T follicular helper cell (primary cell): ENCODE measurements at places on chromosomes 5 and 9.

- no peak for DNase-seq
Observed at GRCh38 chr5:57429513-57430120, 53.0 kb downstream of the ACTBL2 start.

DNA sequence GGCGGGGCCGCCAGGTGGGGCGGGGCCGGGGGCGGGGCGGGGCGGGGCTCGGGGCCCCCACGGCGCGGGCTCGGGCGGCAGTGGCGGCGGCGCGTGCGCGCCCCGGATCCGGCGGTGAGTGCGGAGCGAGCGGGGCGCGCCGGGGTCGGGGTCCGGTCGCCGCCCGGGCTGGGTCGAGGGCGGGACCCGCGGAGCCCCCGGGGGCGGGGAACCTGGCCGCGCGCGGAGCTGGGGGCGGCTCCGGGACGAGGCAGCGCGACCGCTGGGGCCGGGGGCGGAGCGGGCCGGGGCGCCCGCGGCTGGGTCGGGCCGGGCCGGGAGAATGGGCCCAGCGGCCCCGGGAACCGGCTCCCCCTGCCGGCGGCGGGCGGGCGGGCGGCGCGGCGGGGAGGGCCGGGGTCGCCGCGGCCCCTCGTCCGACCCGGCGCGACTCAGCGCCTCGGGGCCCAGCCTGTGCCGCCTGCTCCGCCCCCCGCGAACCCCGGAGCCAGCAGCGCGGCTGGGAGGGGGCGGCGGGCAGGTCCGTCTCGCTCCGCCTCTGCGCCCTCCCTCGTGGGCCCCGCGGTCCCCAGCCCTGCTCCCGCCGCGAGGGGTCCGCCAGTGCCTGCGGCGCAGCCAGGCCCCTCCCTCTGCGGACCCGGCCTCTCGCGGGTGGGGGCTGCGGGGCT, 3.1 kb downstream of the EGFL7 start:
- no peak for DNase-seq

DNA sequence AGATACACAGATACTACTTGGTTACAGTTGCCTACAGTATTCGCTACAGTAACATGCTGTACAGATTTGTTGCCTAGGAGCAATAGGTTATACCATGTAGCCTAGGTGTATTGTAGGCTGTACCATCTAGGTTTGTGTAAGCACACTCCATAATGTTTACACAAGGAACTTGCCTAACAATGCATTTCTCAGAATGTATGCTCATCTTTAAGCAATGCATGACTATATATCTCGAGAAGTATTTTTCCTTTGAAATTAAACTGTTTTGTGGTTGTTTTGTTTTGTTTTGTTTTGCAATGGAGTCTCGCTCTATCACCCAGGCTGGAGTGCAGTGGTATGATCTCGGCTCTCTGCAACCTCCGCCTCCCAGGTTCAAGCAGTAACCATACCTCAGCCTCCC, 25.3 kb downstream of the LRRC70 start:
- no peak for DNase-seq

GRCh38 chr9:114271556-114272510, 51.1 kb upstream of the ORM1 start:
- DNase-seq, result no peak

GRCh38 chr9:130334915-130335314, 69.4 kb downstream of the HMCN2 start:
- no peak for DNase-seq

GRCh38 chr5:33257807-33258429, 182.8 kb upstream of the TARS1 start:
- DNase-seq, result no peak

DNA sequence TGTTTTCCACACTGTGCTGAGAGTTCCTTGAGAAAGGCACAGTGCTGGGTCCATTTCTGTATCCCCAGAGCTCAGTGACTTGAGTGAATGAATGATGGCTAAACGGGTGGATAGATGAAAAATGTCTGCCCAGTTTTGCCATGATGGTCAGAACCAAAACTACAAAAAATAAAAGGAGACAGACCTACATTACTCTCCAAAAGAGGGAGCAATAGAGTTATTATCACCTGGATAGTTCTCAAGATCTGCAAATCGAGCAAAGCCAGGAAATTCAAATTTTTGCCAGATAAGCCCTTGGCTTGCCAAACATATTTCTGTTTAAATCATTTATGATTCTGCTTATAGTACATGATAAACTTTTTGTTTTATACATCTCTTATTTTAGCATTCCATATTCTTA, 214.2 kb upstream of the ZNF462 start:
- no peak for DNase-seq

GRCh38 chr9:32775283-32775682, 8.1 kb upstream of the TMEM215 start:
- no peak for DNase-seq

DNA sequence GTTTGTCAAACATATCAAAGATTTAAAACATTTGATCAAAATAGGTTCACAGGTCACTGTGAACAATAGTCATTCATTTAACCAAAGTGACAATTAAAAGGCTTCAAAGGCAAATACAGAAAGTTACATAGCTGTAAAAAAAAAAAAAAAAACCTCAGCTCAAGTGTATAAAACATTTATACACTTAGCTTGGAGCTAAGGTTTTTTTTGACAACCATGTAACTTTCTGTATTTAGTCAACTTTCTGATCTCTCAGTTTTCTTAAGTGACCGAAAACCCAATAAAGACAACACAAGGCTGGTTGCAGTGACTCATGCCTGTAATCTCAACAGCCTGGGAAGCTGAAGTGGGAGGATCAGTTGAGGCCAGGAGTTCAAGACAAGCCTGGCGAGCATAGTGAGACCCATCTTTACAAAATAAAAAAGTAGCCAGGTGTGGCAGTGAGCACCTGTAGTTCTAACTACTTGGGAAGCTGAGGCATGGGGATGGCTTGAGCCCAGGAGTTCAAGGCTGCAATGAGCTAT, 16.4 kb upstream of the UBTD2 start:
- no peak for DNase-seq

DNA sequence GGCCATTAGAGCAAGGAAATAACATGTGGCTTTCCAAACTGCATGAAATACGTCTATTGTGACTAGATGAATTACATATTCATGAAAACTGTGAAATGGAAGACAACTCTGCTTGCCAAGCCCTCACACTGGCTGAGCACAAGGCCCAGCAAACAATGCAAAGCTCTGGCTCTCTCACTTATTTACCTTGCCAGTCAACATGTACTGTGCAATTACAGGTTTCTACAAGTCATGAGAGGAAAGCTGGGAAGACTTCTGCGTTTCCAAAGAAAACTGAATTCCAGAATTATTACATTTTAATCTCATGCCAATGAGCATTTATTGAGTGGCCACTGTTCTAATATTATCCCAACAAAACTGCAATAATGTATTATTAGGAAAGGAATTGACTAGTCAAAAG, 12.1 kb upstream of the C5orf63 start:
- DNase-seq, result no peak
